ENCODE measurements at places on chromosomes 5 and 9. TPM values are rescaled to one million over a fixed set of nuclear protein-coding genes. Genes with fewer than 3 reads are reported as not detected.
A peak's percentile ranks its signal among the peaks of the same experiment; 100 is the strongest.

DNA sequence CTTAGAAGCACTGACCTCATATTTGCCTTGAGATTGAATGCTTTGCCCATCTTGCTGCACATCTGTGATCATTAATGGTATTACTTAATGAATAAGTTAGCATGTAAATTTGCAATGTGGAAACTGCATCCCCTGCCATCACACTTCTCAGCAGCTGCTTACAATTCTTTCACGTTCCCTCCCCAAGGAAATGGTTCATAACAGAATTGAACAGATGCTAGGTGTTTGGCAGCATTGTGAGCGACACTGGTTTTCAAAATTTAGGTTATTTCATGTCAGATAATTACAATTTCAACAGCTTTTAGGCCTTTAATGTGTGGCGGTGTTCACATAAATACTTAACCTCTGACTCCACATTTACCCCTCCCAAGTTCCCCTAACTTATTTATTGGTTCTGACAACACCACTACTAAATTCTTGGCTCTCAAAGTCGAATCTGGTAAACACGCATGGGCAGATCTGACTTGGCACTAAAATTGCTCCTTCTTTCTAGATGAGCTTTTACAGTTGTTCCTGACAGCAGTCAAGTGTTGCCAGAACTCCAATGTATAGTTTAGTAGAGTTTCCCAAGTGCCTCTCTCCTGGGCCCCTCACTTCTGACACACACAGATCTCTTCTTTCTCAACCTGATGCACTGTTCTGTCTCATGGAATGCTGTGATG, 46.8 kb downstream of the SLC1A3 start:
- DNase-seq, result no peak

GRCh38 chr9:6415266-6415665, 2.3 kb downstream of the UHRF2 start:
- no peak for DNase-seq

DNA sequence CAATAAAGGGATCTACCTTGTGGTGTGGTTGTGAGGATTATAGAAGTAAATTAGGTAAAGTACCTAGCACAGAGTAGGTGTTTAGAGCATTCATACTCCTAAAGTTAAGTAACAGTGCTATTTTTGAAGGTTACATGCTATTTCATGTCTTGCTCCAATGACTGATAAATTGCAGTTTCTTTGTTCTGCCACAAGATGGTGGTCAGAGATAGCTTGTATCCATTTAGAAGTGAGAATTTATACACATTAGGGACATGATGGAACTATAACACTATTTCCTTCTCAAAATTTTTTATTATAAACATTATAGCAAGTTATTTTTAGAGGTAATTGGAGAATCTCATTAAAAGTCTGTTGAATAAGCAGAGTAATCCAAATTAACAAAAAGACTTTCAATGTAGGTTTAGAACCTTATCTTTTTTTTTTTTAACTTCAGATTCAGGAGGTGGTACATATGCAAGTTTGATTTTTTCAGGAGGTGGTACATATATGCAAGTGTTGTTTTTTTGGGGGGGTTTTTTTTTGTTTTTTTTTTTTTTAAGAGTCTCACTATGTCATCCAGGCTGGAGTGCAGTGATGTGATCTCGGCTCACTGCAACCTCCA, 17.1 kb downstream of the MTREX start:
- no peak for DNase-seq

DNA sequence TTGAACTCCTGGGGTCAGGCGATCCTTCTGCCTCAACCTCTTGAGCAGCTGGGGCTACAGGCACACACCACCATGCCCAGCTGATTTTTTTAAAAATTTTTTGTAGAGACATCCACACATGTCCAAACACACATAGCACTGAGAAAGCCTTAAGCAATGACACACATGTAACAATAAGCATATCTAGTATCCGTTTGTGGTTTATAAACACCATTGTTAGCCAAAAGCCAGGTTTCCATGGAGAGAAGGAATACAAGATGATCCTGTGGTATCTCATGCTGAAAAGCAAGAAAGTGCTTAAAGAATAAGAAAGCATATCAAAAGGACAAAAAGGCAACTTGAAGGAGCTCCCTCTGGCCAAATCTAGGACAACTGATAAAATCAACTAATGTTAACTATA, 29.7 kb upstream of the SLC1A3 start:
- no peak for DNase-seq

- no peak for DNase-seq
These were observed 5.7 kb upstream of the SYK start for GRCh38 chr9:90795871-90796317.

- no peak for DNase-seq
These were observed 5.7 kb upstream of the PRDM6 start for GRCh38 chr5:123083298-123083697.

- DNase-seq, result peak; percentile 94
These were observed at the start of gene ZNF454 for GRCh38 chr5:178940569-178941360. TSS of gene ZNF454 (plus strand) at chr5:178941198. CDS start at chr5:178942792, 1,594 bp downstream.

DNA sequence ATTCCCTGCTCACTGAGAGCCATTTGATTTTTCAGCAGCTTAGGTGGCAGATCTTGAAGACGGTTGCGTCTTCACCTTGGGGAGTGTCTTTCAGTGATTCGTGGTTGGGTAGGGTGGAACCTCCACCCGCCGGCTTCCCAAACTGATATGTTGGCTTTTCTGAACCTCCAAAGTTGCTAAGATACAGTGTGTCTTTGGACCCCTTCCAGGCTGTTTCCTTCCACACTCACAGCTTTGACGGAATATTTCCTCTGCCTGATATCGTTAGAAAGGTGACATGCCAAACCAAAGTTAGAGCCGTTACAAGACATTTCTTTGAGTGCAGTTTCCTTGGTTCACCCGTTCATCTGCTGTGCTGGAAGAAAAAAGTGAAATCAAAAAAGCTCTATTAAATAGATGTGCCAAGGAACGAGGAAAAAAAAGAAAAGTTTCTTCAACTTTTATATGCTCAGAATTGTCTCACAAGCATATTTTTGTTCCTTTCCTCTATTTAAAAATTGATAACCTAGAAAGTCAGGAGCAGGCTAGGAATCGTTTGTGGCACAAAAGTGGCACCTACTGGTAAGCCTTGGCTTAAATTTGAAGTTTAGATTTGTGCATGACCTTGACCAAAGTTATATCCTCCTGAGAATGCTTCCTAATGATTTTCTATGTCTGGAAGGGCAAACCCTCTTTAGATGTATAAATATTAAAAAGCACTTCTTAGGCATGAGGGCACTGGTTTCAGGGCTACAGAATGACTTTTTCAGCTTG, 270.7 kb upstream of the WWC1 start:
- no peak for DNase-seq

DNA sequence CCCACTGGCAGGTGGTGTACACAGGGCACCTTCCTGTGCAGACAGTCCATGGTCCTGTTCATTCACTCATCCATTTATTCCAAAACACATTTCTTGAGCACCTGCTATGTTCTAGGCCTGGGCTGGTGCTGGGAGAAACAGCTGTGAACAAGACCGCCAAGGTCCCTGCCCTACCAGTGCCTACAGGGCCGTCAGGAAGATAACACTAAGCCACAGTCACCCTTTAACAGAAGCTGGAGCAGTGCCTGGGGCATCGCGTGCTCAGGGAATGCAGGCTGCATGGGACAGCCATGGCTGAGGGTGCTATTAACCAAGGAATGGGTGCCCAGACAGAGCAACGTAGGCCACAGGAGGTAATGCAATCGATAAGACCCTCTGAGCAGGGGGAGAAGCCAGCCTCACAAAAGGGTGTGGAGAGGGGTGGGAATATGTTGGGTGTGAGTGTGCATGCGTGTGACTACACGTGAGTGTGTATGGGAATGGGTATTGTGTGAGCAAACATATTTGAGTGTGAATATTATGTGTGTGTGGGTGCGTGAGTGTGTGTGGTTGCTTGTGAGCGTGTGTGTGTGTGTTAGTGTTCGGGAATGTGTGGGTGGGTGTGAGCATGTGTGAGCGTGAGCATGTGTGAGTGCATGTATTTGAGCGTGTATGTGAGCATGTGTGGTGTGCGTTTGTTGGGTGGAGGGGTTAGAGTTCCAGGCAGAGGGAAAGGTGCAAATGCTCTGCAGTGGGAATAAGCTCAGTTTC, 19.1 kb downstream of the DUSP1 start:
- DNase-seq, result no peak

DNA sequence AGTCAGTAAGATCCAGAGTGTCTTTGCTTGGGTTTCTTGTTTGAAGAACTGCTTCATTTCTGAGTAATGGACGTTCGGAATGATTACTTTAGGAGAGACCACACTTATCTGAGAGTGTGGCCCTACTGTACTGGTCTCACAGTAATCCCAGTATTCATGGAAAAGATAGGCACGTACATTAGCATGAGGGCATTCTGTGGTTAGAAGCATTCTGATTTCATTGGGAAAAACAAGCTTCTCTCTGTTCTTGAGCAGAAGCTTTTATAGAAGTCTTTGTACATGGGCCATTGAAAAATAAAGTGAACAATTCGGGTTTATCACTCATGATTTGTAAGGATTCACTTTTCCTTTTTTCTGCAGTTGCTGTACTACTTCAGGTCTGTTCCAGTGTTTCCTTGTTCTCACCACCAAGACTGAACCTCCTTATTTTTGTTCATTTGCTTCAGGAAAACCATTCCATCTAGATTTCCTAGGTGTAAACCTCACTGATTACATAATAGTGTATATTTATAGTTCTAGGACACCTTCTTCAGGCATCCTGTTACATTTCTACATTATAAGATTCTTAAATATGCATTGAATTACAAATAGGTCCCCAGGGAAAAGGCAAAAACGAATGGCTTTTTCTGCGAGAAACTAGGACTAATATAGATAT, 10.1 kb downstream of the TGFBR1 start:
- no peak for DNase-seq

GRCh38 chr9:21966140-21966851, 27.9 kb downstream of the CDKN2A start:
- DNase-seq, result no peak

DNA sequence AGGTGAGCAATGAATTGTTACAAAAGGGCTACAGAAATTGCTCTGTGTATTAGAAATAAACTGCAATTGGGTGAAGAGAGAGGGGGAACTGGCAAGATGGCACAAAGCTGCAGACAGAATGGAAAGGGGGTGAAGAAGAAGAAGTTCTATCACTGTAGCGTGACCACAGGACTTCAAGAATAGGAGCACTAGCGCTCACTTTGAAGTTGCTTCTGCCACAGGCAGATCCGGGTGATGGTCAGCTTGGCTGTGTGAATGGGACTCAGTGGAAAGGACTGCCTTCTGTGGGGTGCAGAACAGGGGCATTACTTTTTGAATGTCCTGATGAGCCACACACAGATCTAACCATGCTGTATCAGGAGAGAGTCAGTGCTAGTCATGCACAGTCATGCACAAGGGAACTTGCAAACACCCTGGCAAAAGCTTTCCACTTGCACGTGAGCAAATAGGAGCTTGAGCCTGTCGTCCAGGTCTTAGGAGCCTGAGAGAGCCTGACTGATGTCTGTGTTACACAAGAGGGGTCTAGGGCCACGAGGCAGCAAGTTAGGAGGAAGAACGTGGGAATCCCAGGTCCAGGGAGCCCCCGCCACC, 16.3 kb downstream of the IL5 start:
- no peak for DNase-seq

DNA sequence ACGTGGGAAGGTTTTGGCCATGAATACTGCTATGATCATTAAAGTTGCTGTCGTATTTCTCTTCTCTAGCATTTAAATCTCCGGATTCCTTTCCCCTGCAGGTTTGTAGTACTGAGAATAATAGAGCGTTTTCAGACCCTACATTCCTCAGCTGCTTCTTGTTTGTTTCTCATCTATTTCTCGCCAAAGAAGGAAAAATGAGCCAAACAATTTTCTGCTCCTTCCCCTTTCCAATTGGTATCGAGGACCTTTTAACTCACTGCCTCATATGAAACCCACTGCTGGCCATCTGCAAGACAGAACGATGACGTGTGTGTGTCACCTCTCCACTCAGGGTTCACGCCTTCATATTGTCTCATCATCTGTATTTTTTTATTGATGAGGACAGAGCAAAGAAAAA, 689.4 kb upstream of the WWC1 start:
- DNase-seq, result no peak

DNA sequence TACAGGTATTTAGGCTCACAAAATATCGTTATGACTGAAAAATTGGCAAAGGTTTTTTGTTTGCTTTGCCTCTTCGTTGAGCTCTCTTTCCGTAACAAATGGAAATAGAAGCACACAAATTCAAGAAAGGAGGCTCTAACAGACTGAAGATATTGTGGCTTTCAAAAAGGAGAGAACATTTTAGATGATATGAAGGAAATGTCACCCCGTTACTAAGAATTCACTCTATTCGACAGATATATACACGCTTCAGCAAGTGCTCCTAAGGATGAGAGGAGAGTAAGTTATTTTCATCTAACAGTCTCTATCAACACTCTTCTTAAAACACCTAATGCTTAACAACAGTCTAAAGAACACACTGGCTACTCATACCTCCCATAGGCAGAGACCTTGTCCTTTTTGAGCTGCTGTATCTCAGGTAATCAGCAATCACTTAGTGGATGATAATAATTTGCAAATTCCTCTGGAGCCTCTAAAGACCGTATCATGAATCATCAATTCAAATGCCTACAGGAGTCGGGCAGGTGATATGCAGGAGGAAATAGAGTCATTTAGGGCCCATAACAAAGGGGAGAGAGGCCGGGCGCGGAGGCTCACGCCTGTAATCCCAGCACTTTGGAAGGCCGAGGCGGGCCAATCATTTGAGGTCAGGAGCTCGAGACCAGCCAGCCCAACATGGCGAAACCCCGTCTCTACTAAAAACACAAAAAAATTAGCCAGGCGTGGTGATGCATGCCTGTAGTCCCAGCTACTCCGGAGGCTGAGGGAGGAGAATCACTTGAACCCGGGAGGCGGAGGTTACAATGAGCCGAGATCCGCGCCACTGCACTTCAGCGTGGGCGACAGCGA, 1.4 kb upstream of the HSDL2 start:
- DNase-seq, result no peak

DNA sequence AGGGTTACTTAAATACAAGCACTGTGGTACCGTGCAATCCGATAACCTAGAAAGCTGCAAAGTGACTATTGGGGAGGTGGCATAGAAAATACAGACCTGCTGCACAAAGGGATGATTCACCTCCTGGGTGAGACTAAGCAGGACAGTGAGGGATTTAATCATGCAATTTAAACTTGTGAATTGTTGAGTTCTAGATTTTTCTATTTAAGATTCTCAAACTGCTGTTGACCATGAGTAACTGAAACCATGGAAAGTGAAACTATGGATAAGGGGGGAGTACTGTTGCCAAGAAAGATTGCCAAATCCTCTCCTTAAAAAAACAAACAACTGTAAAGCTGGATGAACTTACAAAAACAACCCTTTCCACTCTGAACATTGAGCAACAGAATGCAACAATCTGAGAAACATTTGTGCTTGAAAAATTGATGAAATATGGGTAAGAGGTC, 61.5 kb upstream of the NUDT12 start:
- no peak for DNase-seq

DNA sequence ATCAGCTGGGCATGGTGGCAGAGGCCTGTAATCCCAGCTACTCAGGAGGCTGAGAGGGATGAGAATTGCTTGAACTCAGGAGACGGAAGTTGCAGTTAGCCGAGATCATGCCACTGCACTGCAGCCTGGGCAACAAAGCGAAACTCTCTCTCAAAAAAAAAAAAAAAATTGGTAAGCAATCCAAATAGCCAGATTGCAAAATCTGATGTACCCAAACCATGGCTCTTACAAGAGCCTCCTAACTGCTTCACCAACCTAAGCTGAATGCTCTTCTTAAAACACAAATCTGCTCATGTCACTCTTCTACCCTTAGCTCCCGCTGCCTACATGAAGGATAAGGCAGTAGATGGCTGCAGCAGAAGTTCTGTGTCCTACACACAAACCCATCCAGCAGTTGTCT, 105.9 kb downstream of the MPDZ start:
- no peak for DNase-seq

Gene SCGB3A2
- polyA plus RNA-seq, result 2.2 TPM

Gene LCN15
- 0.08 TPM for polyA plus RNA-seq

Gene PCDHGB7
- 15.4 TPM for polyA plus RNA-seq

Gene SPATA31A3
- not detected for polyA plus RNA-seq

Gene PCDHA1
- polyA plus RNA-seq, result not detected

All from right renal pelvis (tissue), 4 donors.